Occipital lobe (tissue), 3 donors: ENCODE measurements at places on chromosomes 7 and 10.

- DNase-seq: no peak
Measured at GRCh38 chr10:101139421-101139911, 8.4 kb downstream of the TLX1 start.

GRCh38 chr7:101632641-101633040, 3.5 kb upstream of the MYL10 start:
- DNase-seq: no peak

DNA sequence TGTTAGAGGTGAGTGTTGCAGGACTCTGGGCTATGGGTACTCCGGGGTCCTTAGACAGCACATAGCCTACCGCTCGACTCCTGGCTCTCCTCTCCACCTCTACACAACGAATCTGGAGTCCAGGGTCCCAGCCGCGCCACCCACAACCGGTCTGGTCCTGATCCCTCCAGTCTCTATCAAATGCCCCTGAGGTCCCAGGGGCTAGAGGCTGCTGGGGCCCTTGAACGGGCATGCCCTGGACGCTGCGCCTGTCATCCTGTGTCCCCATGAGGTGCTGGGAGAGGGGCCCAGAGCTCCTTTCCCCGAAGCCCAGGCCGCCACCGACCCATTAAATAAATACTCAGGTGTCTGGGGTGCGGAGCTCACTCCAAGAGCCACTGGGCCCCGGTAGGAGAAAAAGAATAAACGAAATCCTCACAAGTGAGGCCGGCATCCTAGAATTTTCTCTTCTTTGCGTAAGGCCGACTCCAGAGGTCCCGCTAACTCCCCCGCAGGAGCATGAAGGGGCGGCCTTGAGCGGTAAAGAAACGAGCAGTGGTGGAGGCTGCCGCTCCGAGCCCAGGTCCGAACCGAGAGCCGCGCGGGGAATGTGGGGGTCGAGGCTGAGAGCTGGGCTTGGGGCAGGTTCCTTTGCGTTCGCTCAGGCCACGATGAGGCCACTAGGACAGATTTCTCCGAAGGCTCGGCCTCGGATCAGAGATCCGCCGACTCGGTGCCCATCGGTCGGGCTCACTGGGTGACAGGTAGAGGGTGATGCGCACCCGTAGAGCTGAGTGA, 166.7 kb downstream of the NRF1 start:
- DNase-seq: no peak

- no peak for DNase-seq
Measured at GRCh38 chr10:30396293-30396692, 37.7 kb upstream of the MAP3K8 start.

- no peak for DNase-seq
Measured at GRCh38 chr10:105192146-105192545, 551.1 kb downstream of the SORCS3 start.

- DNase-seq: no peak
Measured at GRCh38 chr7:156017916-156018700, 205.8 kb upstream of the SHH start.

DNA sequence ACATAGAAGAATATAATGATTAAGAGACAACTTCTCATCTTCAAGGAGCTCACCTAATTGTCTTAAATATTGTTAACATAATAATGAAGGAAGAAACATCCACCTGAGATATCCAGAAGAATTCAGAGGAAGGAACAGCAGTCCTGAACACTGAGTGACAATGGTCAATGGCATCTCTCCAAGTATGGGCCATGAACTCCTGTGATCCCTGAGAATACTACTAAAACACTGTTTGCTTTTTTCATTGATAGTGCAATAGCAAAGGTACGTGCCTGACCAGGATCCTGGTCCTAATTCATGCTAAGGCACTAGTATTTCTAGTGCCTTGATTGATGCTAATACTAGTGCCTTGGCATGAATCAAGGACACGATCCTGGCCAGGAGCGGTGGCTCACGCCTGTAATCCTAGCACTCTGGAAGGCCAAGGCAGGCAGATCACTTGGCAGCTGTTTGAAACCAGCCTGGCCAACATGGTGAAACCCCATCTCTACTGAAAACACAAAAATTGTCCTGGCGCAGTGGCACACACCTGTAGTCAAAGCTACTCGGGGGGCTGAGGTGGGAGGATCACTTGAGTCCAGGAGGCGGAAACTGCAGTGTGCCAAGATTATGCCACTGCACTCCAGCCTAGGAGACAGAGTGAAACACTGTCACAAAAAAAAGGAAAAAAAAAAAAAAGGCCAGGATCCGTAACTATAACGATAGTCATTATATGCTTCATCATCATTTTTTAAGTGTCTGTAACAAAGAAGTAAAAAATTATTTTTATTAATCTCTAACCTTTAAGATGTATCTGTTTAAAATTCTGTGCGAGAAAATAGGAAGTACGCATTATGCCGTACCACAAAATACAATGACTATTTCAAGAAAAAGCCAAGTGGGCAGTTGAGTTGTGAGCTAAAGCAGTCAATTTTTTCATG, 49.1 kb downstream of the SRPK2 start:
- no peak for DNase-seq

DNA sequence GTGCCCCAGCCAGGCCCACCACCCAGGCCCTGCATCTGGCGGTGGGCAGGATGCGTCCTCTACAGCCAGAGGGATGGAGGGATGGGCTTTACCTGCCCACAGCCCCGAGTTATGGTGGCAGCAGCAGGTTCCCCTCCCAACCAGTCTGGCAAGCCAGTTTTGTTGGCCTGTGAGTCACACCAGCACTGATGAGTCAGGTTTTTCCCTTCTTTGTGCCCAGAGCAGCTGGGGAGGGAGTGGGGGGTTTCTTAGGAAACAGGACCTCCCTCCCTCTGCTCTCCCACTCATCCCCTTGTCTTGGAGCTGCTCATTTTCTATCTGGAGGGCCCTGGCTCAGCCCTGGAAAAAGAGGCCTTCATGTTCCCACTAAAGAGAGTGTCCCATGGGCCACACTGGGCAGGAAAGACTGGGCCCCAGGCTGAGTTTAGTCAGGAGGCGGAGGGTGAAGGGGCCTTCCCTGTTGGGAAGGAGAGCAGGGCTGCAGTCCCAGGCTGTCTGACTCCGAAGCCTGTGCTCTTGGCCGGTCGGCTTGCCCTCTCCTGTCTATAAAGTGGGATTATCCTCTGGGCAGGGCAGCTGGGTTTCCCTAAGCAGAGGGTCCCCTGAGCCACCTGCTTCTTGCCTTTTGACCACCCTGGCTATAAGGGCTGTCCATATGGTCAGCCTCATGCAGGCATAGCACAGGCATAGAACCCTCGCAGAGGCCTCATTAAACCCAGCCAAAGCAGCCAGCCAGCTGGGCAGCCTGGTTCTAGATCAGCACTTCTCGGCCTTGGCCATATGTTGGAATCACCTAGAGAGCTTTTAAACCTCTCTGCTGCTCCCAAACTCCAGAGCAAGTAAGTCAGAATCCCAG, 30.2 kb upstream of the ANKRD2 start:
- DNase-seq: peak; percentile 77

- no peak for DNase-seq
Measured at GRCh38 chr7:94314413-94315410, 80.0 kb upstream of the COL1A2 start.

- no peak for DNase-seq
Measured at GRCh38 chr10:47283101-47283630, 16.8 kb upstream of the GDF10 start.

DNA sequence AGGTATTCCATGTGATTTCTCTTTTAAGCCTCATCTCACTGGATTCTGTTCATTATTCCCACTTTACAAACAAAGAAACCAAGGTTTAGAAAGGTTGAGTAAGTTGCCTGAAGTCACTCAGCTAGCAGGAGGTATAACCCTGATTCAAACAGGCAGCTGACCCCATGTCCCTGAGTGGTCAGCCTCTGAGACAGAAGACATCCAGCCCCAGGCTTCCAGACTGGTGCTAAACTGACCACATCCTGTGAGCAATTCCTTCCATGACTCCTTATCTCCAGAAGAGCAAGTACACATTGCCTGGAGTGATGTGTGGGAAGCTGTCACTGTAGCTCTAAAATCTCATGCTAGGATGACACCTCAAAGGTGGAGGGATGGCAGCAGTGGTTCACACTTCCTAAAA, 3.7 kb downstream of the PLPP4 start:
- no peak for DNase-seq

DNA sequence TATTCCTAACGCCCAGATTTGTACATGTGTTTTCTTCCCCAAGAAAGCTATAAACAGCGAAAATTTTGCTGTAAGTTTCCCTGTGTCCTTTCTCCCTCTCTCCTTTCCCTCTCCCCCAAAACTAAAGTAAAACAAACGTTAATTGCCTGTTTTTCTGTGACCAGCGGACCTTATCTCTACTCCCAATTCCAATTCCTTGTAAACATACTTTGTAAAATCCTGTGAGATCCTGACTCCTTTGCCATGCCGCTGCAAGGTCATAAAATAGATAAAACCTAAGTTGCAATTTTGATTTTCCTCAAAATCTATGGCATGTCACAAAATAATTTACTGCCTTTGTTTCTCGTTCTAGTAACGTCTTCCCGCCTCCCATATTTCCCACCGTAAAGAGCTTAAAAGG, 217.6 kb downstream of the USP6NL start:
- DNase-seq: no peak

- no peak for DNase-seq
Measured at GRCh38 chr10:92886334-92886961, 38.1 kb downstream of the EXOC6 start.

GRCh38 chr7:118029826-118030422, 154.0 kb upstream of the LSM8 start:
- no peak for DNase-seq

- DNase-seq: no peak
Measured at GRCh38 chr10:28111712-28112111, 112.8 kb upstream of the ODAD2 start.

DNA sequence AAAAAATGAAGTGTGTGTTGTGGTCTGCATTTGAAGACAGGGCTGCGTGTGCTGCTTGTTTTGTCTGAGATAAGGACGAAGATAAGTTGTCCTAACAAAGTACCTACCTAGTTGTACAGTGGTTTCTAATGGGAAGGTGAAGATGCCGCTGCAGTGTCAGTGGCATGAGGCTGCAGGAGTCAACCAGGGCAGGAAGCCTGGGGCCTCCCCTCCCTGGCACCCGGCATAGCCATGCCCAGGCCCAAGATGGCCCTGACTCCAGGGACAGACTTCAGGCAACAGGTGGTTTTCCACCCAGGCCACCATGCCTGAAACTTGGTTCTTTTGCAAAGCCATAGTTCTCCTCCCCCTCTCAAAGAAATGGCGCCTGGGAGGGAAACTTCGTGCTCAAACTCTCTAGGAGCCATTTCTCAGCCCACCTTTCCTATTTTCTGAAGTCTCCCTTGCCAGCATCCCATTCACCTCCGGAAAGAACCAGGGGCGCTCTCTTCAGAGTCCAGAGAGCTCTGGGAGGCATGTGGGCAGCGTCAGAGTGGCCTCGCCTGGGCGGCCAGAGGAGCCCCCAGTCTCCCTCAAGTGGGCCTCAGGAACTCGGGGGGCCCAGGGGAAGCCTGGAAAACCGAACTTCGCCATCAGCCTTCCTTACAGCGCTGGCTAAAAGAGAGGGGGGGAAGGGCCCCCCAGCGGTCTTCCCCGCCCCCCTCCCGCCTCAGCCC, 2.1 kb upstream of the KAT6B start:
- DNase-seq: no peak

- DNase-seq: no peak
Measured at GRCh38 chr7:11648980-11649379, 183.0 kb downstream of the THSD7A start.

DNA sequence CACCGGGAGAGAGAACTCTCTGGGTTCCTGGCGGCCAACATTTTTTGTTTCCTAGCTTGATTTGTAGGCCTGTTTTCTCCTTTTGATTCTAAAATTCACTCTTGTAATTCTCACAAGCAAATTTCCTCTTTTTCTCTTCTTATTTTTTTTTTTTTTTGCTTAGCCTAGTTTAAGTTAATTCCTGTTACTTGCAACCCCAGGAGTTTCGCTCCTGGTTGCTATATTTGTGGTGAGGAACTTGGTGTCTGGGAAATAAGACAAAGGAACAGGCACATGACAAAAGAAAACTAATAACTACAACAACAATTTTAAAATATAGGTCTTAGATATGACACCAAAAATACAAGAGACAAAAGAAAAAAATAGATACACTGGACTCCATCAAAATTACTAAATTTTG, 6.7 kb downstream of the AOAH start:
- DNase-seq: no peak

DNA sequence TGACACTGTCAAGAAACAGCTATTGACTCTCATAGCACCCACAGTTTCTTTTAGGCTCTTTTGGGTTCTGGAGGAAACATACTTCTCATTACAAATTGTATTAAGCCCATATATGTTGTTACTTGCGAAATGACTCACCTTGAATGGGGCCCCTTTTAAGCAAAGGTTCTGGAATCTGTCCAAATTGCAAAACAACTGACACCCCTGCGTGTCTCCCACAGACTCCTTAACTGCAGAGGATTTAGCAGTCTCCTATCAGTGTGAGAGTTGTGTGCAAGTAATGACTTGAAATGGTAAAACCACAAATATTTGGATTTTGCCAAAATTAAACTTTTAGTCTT, 192.3 kb downstream of the DNAJC1 start:
- DNase-seq: no peak
